ENCODE measurements at places on chromosomes 13 and 19.

GRCh38 chr13:66795636-66796035 lies 434.5 kb downstream of the PCDH9 start:
- DNase-seq = no peak

GRCh38 chr13:78398743-78399410 lies 204.5 kb downstream of the POU4F1 start:
- DNase-seq = no peak

DNA sequence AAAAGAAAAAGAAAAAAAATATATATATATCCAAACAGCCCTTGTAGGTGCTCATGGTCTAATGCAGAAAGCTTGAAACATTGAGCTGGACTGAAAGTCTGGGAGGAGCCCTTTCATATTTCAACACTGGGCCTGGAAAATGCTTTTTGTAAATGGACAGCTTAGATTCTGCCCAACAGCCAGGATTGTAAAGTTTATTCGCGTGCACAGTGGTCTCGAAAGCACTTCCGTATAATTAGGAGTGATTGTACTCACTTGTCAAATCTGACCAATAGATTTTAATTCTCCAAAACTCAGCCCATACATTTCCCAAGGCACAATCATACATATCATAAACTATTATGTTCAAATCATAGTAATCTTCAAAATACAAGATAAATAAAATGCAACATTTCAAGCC lies 260.1 kb downstream of the COL4A1 start:
- no peak for DNase-seq

GRCh38 chr13:32746474-32746873 lies 160.2 kb downstream of the PDS5B start:
- no peak for DNase-seq

GRCh38 chr13:33376212-33376611 lies 90.7 kb upstream of the STARD13 start:
- no peak for DNase-seq

- no peak for DNase-seq
Observed at GRCh38 chr13:96768524-96768923, 225.8 kb downstream of the OXGR1 start.

DNA sequence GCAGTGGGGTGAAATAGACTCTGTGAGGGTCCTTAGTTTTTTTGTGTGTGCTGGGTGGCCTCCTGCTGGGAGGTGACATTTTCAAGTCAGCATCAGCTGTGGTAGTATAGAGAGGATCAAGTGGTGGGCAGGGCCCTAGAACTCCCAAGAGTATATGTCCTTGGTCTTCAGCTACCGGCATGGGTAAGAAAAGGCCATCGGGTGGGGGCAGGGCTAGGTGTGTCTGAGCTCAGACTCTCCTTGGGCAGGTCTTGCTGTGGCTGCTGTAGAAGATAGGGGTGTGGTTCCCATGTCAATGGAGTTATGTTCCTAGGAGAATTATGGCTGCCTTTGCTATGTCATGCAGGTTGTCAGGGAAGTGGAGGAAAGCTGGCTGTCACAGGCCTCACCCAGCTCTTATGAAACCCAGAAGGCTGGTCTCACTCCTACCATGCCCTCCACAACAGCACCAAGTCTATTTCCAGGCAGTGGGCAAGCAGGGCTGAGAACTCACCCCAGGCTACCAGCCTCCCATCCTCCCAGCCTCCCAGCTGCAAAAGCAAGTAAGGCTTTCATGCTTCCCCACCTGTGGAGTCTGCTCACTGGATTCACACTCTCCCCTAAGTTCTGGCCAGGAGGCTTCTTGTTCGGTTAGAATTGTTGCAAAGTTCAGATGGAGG lies 130.6 kb upstream of the SOX1 start:
- DNase-seq = no peak

- DNase-seq = no peak
Observed at GRCh38 chr13:65868099-65868498, 1362.0 kb downstream of the PCDH9 start.

DNA sequence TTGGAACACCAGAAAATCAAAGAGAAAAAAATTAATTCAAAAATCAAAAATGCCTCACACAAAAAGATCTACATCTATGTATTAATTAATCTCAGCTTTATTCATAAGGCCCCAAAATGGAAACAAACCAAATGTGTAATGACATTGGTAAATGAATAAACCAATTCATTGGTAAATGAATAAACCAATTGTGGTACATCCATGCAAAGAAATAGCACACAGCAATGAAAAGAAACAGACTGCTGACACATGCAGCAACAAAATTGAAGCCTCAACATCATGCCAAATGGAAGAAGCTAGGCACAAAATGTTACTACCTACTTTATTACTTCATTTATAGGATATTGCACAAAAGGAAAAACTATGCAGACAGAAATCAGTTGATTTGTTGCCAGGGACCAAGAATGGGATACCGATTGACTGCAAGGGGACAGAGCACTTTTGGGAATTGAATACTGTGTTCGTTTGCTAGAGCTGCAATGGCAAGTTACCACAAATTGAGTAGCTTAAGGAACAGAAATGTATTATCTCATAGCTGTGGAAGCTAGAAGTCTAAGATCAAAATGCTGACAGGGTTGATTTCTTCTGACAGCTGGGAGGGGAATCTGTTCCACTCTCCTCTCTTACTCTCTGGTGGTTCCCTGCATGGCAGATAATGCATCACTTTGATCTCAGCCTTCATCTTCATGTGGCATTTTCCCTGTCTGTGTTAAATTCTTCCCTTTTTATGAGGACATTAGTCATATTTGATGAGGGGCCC lies 252.8 kb downstream of the RFC3 start:
- no peak for DNase-seq

GRCh38 chr13:110356362-110356761 lies 49.3 kb downstream of the COL4A2 start:
- no peak for DNase-seq
